ENCODE measurements at places on chromosomes 4 and X. TPM values are rescaled to one million over a fixed set of nuclear protein-coding genes. Genes with fewer than 3 reads are reported as not detected.

The YIPF6 gene
- total RNA-seq: 32.1 TPM

The TMPRSS11B gene
- not detected for total RNA-seq

The PLXNB3 gene
- total RNA-seq: 12.5 TPM

The RAB41 gene
- not detected for total RNA-seq
